ENCODE measurements at places on chromosomes 7 and 10.

- no peak for DNase-seq
Measured at GRCh38 chr10:78331391-78331922, 297.8 kb downstream of the RPS24 start.

- DNase-seq: no peak
Measured at GRCh38 chr7:94015538-94015937, 11.4 kb upstream of the BET1 start.

- DNase-seq: no peak
Measured at GRCh38 chr7:105734233-105734632, 142.2 kb downstream of the ATXN7L1 start.

- no peak for DNase-seq
Measured at GRCh38 chr10:12333380-12334185, 15.8 kb upstream of the CAMK1D start.

- DNase-seq: no peak
Measured at GRCh38 chr10:96400465-96400864, 41.7 kb upstream of the OPALIN start.

GRCh38 chr10:113340282-113340681 is 212.6 kb upstream of the HABP2 start:
- no peak for DNase-seq

GRCh38 chr7:150406567-150407421 is 27.7 kb downstream of the ZNF775 start:
- DNase-seq: no peak

- DNase-seq: no peak
Measured at GRCh38 chr7:100900978-100901377, 5.3 kb upstream of the ACHE start.
